Brain (organoid and tissue), 16 donors: ENCODE measurements at places on chromosomes 6 and 20. TPM values are rescaled to one million over a fixed set of nuclear protein-coding genes. Genes with fewer than 3 reads are reported as not detected.

PET117 gene
- polyA plus RNA-seq, result 13.0 TPM

MRPL14 gene
- polyA plus RNA-seq, result 72.7 TPM

RSPO4 gene
- 0.34 TPM for polyA plus RNA-seq

HLA-DRB5 gene
- 2.6 TPM for polyA plus RNA-seq

BTNL2 gene
- not detected for polyA plus RNA-seq

PTGIS gene
- polyA plus RNA-seq, result 0.63 TPM

ZNF165 gene
- 1.2 TPM for polyA plus RNA-seq

CDH22 gene
- 5.6 TPM for polyA plus RNA-seq

CST11 gene
- not detected for polyA plus RNA-seq
